Posterior cingulate gyrus (tissue), 11 donors: ENCODE measurements at places on chromosomes 5 and 9.

DNA sequence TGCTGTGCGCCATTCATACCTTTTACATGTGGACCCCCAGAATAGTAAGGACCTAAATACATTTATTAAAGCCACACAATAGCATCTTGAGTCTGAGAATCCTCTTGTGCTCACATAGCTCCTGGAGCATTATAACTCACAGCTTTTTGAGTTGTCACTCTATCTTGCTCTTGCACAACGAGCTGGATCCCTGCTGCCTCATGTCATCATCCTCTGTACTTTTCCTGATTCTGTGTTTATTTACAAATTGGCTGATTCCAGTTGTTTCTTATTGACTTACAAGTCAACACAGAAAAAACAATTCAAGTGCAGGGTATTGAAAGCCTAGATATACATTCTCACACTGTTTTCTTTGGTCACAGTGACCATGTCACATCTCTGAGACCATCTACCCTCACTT lies 112.9 kb downstream of the SLC1A3 start:
- DNase-seq: no peak

DNA sequence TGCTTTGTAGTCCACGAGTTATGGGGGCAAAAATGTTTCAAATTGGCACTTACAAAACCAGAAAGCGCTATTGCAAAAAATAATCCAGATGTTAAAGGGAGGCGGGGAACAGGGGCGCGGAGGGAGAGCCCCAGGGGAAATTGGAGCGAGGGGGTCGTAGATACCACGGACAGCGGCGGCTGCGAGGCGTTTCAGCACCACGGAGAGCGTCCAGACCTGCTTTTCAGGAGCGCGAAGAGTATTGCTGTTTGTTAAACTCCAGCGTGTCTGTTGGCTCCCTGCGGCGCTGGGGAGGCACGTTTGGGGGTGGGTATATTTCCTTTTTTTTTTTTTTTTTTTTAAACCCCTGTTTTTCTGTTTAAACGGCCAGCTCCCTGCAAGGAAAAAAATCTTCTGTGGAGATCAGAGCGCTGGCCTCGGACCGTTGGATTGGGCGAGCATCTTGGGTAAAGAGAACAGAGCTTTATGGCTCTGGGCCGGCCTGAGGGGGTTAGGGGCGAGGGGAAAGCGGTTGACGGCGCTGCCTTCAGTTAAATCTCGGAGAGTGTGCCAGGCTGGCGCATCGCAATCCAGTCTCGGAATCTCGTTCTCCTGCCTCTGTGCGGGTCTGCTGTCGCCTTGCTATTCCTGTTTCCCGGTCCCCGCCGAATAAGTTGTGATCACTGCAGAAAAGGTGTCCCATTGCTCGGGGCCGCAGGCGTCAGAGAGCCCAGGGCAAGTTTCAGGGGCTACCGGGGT lies at the start of gene GLRA1:
Gene GLRA1 (minus strand): TSS at position 288 of the 738 bp plus-strand sequence. CDS start 302 bp downstream, outside the sequence.
- DNase-seq: peak; percentile 12

GRCh38 chr9:2639786-2640185 lies 18.2 kb downstream of the VLDLR start:
- no peak for DNase-seq

DNA sequence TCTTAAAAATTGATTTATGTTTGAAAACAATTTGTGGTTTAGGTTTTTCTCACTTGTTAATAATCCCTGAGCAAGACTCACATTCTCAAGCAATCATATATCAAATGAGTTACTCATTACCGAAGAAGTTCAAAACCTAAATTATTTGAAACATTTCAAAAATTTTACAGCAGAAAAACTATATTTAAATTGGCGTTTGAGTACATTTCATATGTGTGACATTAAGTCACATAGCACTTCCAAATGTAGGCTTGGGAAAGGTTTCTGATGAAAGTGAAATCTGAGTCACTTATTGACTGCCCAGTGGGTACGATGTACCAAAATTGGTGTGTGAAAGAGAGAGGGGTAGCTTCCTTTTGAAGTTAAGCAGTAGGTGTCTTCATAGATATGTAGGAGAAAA lies 411.4 kb upstream of the SGCD start:
- DNase-seq: no peak

GRCh38 chr5:154189256-154189818 lies 1.2 kb upstream of the GALNT10 start:
- no peak for DNase-seq

DNA sequence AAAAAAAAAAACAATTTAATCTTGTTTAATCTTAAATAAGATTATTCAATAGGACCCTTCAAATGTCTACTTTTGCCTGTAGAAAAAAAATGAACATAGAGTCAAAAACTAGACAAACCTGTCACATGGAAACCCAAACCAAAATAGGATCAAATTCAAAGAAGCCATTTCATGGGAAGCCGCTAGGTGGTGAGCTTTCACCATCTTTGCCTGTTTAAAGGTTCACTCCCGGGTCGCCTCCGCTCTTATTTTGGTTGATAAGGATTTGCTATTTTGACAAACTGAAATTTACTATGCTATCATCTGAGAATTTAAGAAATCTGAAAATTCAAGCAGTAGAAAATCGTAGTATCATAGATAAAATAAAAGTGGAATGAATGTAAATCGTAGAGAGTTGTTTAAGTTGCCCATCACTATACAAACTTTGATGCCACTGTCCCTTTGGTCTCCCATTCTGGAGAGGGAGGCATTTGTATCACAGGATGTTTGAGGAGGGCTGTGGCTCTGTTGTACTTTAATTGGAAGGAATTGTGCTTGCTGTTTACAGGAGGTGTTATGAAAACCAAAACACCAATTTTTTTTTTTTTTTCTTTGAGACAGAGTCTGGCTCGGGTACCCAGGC lies 43.5 kb upstream of the DNAH5 start:
- DNase-seq: no peak
